ENCODE measurements at places on chromosomes 12 and 14. TPM values are rescaled to one million over a fixed set of nuclear protein-coding genes. Genes with fewer than 3 reads are reported as not detected.

MYH6 gene
- total RNA-seq, result 1.6 TPM

RASAL1 gene
- total RNA-seq, result 10.2 TPM

RPGRIP1 gene
- total RNA-seq, result 0.40 TPM

GPX2 gene
- total RNA-seq, result 682 TPM

HAL gene
- 1.1 TPM for total RNA-seq

LPAR5 gene
- 32.7 TPM for total RNA-seq

PTHLH gene
- not detected for total RNA-seq

TAS2R46 gene
- total RNA-seq, result 0.84 TPM

NYNRIN gene
- 26.7 TPM for total RNA-seq

GYS2 gene
- total RNA-seq, result not detected

RNU4-1 gene
- 3,531 TPM for total RNA-seq

NRL gene
- 0.88 TPM for total RNA-seq

PPP2R5E gene
- 62.7 TPM for total RNA-seq

GRCh38 chr14:78605897-78606500 lies 435.8 kb downstream of the NRXN3 start:
- H3K27me3 ChIP-seq, result no peaks in the 10 kb centered on the region
- no peaks in the 10 kb centered on the region for H3K36me3 ChIP-seq
- no peak for DNase-seq
- no peak overlapping the region for H3K4me3 ChIP-seq
- H3K27ac ChIP-seq, result no peak overlapping the region
- H3K4me1 ChIP-seq, result no peaks in the 10 kb centered on the region

GRCh38 chr12:104421343-104421742 lies 35.4 kb upstream of the CHST11 start:
- H3K4me1 ChIP-seq, result no peaks in the 10 kb centered on the region
- H3K27ac ChIP-seq, result no peak overlapping the region
- H3K4me3 ChIP-seq, result no peak overlapping the region
- no peaks in the 10 kb centered on the region for H3K36me3 ChIP-seq
- H3K27me3 ChIP-seq, result no peaks in the 10 kb centered on the region

DNA sequence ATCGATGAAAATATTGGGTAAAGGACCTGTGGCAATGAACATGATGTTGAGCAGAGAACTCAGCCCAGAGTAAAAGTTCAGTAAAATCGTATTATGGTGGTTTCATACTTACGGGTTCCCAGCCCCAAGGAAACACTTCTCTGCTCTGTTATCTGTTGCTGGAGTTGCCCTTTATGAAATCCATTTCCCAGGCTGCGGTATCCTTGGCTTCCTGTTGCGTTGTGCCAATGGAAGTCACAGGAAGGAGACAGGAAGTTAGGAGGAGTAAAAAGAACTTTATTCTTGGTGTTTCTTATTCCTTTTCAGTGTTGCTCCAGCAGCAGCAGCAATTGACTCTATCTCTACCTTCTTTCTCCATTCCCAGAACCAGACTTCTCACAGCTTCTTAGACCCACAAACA lies 965.2 kb downstream of the VRK1 start:
- no peak overlapping the region for H3K27ac ChIP-seq
- H3K36me3 ChIP-seq, result no peaks in the 10 kb centered on the region
- no peak overlapping the region for H3K4me3 ChIP-seq
- DNase-seq, result no peak

DNA sequence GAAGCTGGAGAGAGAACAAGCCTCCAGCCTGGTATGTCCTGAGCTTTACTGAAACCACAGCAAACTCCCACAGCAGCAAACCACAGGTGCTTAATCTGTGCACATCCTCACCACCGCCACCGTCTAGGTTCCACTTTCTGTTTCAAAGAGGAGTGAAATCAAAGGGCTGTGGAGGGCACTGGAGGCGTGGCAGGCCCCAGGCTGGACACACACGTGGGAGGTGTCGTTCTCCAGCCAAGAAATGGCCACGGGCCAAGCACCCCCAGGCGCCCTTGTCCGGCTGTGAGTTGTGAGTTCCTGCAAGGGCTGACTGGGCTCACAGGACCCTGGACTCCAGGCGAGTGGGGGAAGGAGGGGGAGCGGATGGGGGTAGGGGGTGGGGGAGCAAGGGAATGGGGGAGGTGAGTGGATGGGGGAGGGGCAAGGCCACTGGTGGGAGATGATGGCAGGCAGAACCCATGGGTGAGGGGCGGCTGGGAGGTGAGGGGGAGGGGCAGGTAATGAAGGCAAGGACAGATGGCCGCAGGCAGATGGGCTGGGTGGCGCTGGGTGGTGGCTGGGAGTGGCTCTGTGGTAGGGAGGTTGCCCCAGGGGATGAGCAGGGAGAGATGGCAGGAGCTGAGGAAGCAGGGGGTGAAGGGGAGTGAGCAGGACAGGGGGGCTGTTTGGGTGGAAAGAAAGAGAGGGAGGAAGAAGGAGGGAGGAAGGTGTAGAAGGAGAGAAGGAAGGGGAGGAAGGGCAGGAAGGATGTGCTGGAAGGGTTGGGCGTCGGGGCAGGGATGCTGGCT lies 86.7 kb downstream of the NCOR2 start:
- H3K27ac ChIP-seq, result no peak overlapping the region
- no peaks in the 10 kb centered on the region for H3K4me1 ChIP-seq
- DNase-seq, result peak; percentile 72
- H3K4me3 ChIP-seq, result no peak overlapping the region
- no peaks in the 10 kb centered on the region for H3K27me3 ChIP-seq
- H3K36me3 ChIP-seq, result no peaks in the 10 kb centered on the region

DNA sequence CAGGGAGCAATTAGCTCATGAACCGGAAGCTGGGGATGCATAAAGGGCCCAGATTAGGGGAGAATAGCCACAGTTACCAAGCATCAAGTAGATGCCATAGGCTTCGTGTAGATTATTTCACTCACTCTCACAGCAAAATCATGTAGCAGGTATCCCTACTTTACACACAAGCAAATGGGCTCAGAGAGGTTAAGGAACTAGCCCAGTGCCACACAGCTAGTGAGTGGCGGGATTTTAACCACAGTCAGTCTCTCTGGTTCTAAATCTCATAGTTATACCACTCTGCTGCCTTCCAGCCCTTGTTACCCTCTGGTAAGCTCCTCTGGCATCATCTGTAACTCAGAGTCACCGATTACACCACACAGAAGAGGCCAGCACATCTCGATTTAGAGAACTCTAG lies 49.0 kb downstream of the IQSEC3 start:
- no peaks in the 10 kb centered on the region for H3K36me3 ChIP-seq
- no peak overlapping the region for H3K27ac ChIP-seq
- no peak for DNase-seq
- H3K4me3 ChIP-seq, result no peak overlapping the region
- H3K27me3 ChIP-seq, result no peaks in the 10 kb centered on the region

DNA sequence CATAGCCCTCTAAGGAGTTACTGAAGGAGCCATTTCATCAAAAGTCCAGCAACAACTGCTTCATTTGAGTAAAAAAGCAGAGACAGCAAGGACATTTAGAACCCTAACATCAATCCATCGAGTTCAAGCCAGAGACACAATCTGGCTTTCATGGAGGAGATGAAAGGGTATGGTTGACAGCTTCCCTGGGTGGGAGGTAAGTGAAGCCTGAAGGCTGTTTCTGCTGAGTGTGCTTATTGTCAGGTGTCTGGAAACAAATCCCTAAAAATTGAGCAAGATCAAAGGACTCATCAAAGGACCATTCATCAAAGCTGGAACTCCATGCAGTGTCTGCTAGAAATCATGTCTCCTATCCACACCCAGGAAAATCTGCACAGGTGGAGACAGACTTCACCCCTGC lies 104.4 kb upstream of the CCDC196 start:
- DNase-seq, result no peak
- no peaks in the 10 kb centered on the region for H3K4me1 ChIP-seq
- no peak overlapping the region for H3K27ac ChIP-seq
- no peaks in the 10 kb centered on the region for H3K36me3 ChIP-seq
- H3K27me3 ChIP-seq, result no peaks in the 10 kb centered on the region

DNA sequence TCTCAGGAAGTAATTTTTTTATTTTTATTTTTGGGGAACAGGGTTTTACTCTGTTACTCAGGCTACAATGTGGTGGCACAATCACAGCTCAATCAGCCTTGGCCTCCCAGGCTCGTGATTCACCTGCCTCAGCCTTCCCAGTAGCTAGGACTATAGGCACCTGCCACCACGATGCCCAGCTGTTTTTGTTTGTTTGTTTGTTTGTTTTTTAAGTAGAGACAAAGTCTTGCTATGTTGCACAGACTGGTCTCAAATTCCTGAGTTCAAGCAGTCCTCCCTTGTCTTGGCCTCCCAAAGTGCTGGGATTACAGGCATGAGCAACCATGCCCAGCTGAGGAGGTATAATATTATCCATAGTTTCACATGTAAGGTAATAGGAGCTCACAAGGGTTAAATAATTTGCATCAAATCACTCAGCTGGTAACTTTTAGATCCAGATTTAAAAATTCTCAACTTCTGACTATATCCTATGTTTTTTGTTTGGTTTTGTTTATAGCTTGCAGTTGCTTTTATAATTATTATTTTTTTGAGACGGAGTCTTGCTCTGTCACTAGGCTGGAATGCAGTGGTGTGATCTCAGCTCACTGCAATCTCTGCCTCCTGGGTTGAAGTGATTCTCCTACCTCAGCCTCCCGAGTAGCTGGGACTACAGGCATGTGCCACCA lies 629.3 kb downstream of the DIO2 start:
- no peak overlapping the region for H3K4me3 ChIP-seq
- no peaks in the 10 kb centered on the region for H3K4me1 ChIP-seq

DNA sequence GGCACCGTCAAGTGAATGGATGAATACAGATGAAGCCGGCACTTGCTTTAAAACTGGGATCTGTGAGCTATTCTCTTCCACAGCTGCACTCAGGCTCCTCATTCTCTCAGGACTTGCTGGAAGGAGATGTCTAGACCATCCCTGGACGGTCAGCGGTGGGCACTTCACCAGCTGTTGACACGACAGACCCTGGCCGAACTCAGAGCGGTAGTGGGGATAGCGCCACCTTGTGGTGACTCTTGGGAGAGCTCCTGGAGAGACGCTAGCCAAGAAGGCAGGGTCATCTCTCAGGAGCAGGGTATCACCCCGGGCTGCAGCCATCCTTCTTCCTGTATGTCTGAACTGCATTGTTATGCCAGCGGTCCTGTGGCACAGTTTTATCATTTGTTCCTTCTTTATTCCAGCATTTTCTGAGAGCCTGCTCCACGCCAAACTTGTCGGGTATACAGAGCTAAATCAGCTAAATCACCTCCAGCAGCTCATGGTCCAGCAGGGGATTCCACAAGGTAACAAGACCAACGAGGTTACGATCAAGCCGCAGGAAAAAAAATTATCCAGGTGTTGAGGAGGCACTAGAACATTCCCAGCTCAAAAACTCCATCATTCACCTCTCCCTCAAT lies 10.0 kb downstream of the WNT1 start:
- peaks cover 13% of the 10 kb centered on the region for H3K27me3 ChIP-seq
- H3K27ac ChIP-seq, result no peak overlapping the region
- no peaks in the 10 kb centered on the region for H3K4me1 ChIP-seq
- H3K4me3 ChIP-seq, result no peak overlapping the region
- H3K36me3 ChIP-seq, result no peaks in the 10 kb centered on the region

- no peak overlapping the region for H3K4me3 ChIP-seq
- no peaks in the 10 kb centered on the region for H3K36me3 ChIP-seq
- peak; percentile 50 for DNase-seq
These were observed 4.8 kb downstream of the PPP1R36 start for GRCh38 chr14:64554556-64554955.

- DNase-seq, result no peak
- H3K4me3 ChIP-seq, result no peak overlapping the region
- H3K27me3 ChIP-seq, result no peaks in the 10 kb centered on the region
- no peaks in the 10 kb centered on the region for H3K4me1 ChIP-seq
- no peaks in the 10 kb centered on the region for H3K36me3 ChIP-seq
These were observed 404.4 kb downstream of the AACS start for GRCh38 chr12:125469683-125470082.

GRCh38 chr14:49863487-49864281 lies 11.1 kb upstream of the NEMF start:
- peak overlapping the region; percentile 49 for H3K4me3 ChIP-seq
- peak overlapping the region; percentile 94 for H3K27ac ChIP-seq
- H3K36me3 ChIP-seq, result no peaks in the 10 kb centered on the region
- DNase-seq, result peak; percentile 41

- no peaks in the 10 kb centered on the region for H3K27me3 ChIP-seq
- H3K27ac ChIP-seq, result no peak overlapping the region
- no peak for DNase-seq
- H3K36me3 ChIP-seq, result no peaks in the 10 kb centered on the region
- H3K4me3 ChIP-seq, result no peak overlapping the region
- H3K4me1 ChIP-seq, result no peaks in the 10 kb centered on the region
These were observed 10.0 kb downstream of the EML1 start for GRCh38 chr14:99803106-99803775.

DNA sequence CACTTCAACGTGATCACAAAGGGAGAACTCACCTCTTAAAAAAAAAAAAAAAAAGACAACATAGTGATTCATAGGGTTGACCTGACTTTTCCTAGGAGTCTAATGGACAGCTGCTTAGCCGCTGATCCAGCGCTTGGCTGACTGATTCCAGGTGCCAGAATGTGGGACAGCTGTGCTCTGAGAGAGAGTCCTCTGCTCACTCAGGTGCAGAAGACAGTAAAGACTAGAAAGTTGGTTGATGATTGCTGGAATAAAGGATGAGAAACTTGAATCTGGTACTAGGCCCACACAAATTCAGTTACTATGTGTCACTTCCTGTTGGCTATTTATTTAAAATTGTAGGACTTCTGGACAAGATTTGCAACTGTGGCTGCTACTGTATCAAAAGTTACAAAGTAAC lies 229.4 kb downstream of the CHST11 start:
- H3K4me1 ChIP-seq, result no peaks in the 10 kb centered on the region
- no peak for DNase-seq
- no peaks in the 10 kb centered on the region for H3K27me3 ChIP-seq
- no peaks in the 10 kb centered on the region for H3K36me3 ChIP-seq

- H3K36me3 ChIP-seq, result no peaks in the 10 kb centered on the region
- H3K4me1 ChIP-seq, result no peaks in the 10 kb centered on the region
- DNase-seq, result no peak
- no peaks in the 10 kb centered on the region for H3K27me3 ChIP-seq
- H3K4me3 ChIP-seq, result no peak overlapping the region
These were observed 10.0 kb upstream of the SNRPF start for GRCh38 chr12:95848575-95849388.

GRCh38 chr14:61335049-61335448 lies 13.7 kb downstream of the PRKCH start:
- H3K27ac ChIP-seq, result peak overlapping the region; percentile 29
- no peaks in the 10 kb centered on the region for H3K36me3 ChIP-seq
- no peaks in the 10 kb centered on the region for H3K4me1 ChIP-seq
- H3K4me3 ChIP-seq, result no peak overlapping the region
- DNase-seq, result no peak
- no peaks in the 10 kb centered on the region for H3K27me3 ChIP-seq

- no peaks in the 10 kb centered on the region for H3K36me3 ChIP-seq
- DNase-seq, result no peak
- H3K4me3 ChIP-seq, result no peak overlapping the region
- no peak overlapping the region for H3K27ac ChIP-seq
- no peaks in the 10 kb centered on the region for H3K4me1 ChIP-seq
These were observed 7.8 kb downstream of the IRAK3 start for GRCh38 chr12:66196806-66197205.

GRCh38 chr14:105388110-105388951 lies 10.0 kb upstream of the TEX22 start:
- H3K4me1 ChIP-seq, result no peaks in the 10 kb centered on the region
- peak overlapping the region; percentile 27 for H3K27ac ChIP-seq
- H3K27me3 ChIP-seq, result no peaks in the 10 kb centered on the region
- H3K4me3 ChIP-seq, result no peak overlapping the region
